Stimulated activated CD8-positive, alpha-beta memory T cell treated with anti-CD3 and anti-CD28 coated beads, Interleukin-12 subunit alpha, Interleukin-12 subunit beta, amount 100 ng/mL, for 1 hour (primary cell): ENCODE measurements at places on chromosomes 2 and 18.

DNA sequence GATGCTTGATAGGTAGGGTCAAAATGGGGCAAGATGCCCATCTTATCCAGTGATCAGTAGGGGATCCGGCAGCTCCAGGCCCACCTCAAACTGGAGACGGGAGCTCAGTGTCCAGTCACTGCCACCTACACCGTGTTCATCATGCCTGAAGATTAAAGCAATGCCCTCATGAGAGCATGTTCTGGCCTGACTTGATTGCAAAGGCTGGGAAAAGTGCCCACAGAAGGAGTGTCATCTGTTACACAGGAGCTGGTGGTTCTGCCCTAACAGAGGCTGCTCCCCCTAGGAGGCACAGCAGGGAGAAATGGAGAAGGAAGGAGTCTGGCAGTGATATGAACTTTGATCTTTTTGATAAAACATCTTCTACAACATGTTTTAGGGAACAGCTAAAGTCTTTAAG is 92.3 kb downstream of the CCBE1 start:
- no peak for DNase-seq

GRCh38 chr2:95279435-95280035 is 5.3 kb downstream of the PROM2 start:
- no peak for DNase-seq

DNA sequence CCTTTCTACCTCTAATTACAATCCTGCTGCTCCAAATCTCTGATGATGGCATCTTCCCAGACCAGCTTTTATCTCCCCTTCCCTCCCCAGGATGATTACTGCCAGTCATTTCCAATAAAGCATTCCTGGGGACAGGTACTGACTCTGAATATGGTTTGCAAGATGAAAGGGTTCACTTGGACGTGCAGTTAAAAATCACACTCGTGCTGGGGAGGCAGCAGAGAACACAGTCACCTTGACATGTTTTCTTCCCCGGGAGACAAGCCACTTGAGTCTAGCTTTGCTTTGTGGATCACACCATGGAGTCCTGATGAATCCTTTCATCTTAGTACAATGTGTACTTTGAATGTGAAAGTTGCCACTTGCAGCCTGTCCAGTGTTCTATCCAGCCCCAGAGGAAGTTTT is 175.0 kb downstream of the ALPK2 start:
- no peak for DNase-seq

GRCh38 chr2:45823723-45824206 is 172.3 kb downstream of the PRKCE start:
- DNase-seq: no peak

DNA sequence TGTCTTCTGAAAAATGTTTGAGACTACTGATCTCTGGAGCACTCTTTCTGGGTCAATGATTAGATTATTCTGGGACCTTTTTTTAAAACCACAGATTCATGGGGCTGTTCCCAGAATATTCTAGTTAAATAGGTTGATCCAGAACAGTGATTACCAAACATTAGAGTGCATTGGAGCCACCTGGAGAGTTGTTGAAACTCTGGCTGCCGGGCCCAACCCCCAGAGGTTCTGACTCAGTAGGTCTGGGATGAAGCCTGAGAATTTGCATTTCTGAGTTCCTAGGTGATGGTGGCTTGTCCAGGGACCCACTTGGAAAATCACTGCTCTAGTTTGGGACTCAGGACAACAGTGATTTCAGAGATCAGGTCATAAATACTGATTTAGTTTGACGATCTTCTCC is 197.3 kb downstream of the PTPRM start:
- DNase-seq: no peak

DNA sequence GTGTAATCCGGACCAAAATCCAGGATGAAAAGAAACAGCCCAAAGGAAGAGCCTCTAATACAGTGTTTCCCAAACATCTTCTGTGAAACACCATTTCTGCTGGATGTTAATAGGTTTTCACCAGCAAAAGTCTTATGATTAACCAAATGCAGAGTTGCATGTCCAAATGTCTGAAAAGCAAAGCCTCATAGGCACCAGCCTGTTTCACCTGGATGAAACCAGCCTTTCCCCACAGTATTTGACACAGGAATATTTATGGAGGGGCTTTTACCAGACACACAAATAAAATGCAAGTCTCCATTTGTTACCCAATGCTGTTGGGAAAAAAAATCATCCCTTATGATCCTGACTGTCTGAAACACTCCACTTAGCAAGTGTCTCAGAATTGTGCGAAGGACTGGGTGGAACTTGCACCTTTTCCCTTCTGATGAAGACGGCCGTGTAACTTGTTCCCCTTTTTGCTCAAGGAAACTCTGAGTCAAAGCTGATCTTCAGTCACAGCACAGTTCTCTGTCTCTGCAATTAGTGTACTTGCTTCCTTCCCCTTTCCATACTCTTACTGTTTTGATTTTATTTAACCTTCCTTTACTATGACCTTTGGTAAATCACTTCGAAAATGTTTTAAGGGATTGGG is 70.3 kb upstream of the IL1R2 start:
- no peak for DNase-seq

DNA sequence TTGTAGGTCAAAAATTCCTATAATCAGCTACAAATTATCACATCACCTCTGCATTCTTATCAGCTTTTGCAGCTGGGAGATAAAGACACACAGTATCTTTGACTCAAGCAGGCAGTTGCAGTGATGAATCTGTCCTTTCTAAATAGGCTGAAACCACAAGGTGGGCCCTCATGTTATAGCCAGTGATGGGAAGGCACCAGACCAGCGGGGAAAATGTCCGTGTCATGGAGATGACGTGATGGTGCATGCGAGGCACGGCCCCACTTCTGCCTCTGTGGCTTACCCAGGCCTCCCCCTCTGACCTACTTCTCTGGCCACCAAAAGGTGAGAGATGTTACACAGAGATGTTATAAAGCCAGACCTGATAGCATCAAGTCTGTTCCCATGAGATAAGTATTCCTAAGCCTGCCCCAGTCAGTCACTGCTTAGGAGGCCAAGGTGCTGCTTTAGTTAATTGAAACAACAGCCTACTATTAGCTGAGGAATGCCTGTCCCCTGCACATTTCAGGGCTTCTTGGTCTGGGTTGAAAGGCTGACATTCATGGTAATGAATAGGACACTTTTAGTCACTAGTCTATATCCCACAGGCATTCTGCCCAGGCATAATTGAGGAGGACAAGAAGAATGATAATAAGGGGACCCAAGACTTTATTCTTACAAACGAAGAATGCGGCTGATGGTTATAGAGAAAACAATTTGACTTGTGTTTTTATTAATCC is 327.9 kb downstream of the LPIN1 start:
- DNase-seq: no peak

GRCh38 chr2:197130318-197130717 is 180.3 kb downstream of the ANKRD44 start:
- DNase-seq: no peak

DNA sequence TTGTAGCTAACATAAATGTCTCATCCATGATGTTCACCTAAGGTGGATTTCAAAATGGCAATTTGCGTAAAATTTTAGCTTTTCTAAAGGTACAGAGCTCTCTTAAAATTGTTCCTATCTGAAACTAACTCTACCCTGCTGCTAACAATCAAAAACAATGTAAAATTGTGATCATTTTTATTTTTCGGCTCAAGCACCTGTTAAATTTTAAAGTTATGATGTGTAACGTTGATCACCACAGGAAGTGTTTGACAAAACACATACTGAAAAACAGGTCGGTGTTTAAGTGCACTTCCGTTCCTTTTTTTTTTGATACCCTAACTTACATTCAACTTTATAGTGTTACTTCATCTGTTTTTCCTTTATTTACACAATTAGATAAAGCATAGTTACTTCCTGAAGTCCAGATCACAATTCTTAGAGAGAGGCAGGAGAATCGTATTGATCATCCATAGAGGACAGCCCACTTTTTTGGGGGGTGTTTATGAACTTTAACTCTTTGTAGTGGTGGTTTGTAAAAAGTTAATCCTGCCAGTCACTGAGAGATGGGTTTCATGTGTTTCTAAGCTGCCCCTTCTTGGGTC is 6.0 kb upstream of the NCK2 start:
- DNase-seq: no peak

GRCh38 chr18:48399303-48400075 is 9.7 kb downstream of the ZBTB7C start:
- DNase-seq: no peak

DNA sequence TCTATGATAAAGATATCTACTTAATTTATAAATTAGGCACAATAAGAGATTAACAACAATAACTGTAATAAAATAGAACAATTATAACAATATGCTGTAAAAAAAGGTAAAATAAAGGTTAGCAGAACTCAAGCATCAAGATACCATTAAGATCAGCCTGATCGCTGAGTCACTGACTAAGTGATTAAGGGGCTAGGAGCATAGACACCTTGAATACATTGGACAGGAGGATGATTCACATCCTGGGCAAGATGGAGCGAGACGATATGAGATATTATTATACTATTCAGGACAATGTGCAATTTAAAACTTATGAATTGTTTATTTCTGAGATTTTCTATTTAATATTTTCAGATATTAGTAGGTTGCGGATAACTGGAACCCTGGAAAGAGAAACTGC is 1277.8 kb upstream of the ZEB2 start:
- DNase-seq: no peak

GRCh38 chr18:25175558-25176517 is 176.1 kb downstream of the ZNF521 start:
- no peak for DNase-seq

GRCh38 chr2:7816944-7817343 is 864.9 kb upstream of the ID2 start:
- no peak for DNase-seq

DNA sequence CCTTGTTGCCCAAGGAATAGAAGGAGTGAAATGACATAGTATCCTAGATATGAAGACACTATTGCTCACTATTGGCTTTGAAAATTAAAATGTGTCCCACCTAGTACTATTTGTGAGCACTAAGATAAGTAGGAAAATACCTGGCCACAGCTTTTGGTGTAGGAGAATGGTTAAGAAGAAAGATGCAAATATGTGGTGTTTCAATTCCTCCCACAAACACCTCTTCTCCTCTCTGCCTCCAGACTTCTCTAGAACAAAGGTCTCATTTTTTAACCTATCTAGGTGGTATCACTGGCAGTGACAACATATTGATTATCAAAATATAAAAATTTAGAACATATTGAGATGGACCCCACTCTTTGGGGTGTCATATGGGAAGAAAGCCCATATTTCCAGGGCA is 929.9 kb upstream of the FANCL start:
- no peak for DNase-seq

DNA sequence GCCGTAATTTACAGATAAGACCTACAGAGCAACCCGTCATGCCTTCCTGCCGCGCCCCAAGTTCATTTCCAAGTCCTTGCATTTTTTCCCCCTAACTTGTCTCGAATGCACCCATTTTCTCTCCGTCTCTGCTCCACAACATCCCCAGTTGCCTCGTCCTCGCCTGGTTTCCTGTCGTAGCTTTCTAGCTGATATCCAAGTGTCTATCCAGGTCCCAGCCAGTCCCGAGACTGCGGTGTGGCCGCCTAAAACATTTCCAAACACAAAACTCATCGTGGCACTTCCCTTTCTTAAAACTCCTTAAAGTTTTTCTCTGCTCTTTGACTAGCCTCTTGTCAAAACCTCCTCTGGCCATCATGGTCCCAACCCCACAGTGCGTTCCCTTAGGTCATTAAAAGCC is 1.2 kb upstream of the BARD1 start:
- no peak for DNase-seq

GRCh38 chr2:124835331-124835730 is 810.2 kb downstream of the CNTNAP5 start:
- no peak for DNase-seq

DNA sequence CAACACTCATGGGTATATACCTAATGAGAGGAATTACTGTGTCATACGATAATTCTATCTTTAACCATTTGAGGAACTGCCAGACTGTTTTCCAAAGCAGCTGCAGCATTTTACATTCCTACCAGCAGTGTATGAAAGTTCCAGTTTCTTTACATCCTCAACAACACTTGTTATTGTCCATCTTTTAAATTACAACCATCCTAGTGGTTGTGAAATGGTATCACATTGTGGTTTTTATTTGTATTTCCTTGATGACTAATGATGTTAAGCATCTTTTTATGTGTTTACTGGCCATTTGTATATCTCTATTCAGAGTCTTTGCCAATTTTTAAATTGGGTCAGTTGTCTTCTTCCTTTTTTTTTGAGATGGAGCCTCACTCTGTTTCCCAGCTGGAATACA is 4.0 kb upstream of the CKAP2L start:
- DNase-seq: no peak

DNA sequence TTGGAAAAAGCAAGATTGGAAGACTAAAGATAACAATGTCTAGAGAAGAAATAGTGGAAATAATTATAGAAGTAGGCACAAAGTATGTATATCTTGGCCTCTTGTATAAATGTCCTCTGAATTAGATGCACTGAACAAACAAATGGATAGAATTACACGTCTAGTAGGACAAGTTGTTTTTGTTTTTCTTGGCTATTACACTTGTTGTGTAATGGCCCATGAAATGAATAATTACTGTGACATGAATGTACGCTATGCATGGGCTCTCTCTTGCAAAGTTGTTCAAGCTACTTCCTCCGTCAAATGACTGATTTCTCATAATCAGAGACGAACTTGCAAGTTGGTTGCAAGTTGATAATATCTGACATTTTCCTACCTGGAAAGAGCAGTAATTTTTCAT is 126.2 kb downstream of the PDE1A start:
- DNase-seq: no peak

GRCh38 chr2:137644731-137645130 is 319.5 kb upstream of the HNMT start:
- DNase-seq: no peak

GRCh38 chr2:27133195-27133875 is 1.1 kb downstream of the PREB start:
- no peak for DNase-seq

- no peak for DNase-seq
Measured at GRCh38 chr2:31962757-31963361, 47.9 kb downstream of the MEMO1 start.

DNA sequence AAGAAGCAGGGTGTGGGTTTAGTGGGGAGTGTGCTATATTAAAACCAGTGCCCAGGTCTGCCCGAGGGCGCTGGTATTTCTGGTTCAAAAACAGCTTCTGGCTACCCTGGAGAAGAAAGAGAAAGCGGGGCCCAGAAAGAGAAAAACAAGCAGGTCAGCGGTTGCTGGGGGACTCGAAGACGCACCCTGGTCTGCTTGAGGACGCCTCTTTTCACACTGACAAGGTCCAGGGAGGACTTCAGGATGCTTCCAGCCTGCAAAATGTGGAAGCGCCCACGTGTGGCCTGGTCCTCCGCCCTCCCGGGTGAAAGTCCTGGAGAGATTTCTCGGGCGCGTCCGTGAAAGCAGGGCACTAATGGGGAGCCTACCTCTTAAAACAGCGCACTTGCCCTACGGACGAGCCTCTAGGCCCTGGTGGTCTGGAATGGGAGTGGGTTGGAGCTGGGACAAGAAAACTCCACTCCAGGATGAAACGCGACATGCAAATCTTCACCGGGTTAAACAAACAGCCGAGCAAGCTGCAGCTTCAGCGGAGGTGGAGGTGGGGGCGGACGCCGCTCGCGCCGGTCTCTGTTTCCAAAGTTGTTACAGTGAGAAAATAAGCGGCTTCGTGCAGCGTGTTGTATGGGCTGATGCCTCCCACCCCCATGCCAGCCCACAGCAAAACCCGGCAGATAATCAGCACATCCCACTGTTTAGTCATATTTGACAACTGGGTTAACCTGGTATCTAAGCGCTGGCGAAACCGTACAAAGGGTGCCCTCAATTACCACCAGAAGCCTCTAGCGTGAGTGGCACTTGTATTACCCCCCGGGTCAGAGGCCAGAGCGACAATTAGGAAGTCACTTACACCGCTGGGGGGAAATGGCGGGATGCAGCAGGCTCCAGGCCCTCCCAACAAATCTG is 1.1 kb upstream of the SP9 start:
- no peak for DNase-seq

- no peak for DNase-seq
Measured at GRCh38 chr18:55458456-55459203, 129.4 kb downstream of the TCF4 start.
